CD4-positive, alpha-beta T cell treated with Interleukin-2 at 100 ng/mL for 4 hours (primary cell): ENCODE measurements at places on chromosomes 1 and 21.

DNA sequence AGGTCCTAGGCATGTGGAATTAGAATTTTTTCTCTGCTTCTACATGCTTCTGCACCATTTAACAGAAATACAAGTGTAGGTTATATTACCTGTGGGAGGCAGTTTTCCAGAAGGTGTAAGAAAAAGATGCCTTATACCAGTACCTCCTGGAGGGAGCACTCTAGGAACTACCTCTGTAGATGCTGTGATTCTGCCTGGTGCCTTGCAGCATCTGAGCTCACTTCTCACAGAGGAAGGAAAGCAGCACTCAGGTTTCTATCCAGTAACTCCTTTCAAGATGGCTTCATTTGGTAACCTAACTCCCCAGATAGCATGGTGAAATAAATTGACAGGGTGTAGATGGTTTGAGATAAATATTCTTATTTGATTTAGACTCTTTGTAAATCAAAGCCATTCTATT lies 50.3 kb downstream of the GIPC2 start:
- no peak for DNase-seq

GRCh38 chr1:226649780-226650179 lies 89.3 kb downstream of the ITPKB start:
- peak; percentile 38 for DNase-seq

DNA sequence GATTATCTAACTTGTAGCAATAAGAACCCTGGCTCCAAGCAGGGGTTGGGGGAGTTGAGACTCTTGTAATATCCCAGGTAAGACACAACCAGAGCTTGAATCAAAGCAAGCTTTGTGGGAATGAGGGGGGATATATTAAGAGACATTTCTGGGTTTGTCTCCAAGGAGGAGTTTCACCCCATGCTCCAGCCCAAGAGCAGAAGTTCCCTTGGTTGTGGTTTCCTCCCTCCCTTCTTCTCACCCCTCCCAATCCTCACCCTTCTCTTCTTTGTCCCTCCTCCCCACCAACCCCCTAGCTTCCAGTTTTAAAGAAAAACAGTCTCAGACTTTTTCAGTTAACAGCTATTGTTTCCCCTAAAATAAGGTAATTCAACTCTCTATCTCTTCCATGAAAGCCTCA lies 11.9 kb downstream of the TRAF3IP3 start:
- peak; percentile 12 for DNase-seq

DNA sequence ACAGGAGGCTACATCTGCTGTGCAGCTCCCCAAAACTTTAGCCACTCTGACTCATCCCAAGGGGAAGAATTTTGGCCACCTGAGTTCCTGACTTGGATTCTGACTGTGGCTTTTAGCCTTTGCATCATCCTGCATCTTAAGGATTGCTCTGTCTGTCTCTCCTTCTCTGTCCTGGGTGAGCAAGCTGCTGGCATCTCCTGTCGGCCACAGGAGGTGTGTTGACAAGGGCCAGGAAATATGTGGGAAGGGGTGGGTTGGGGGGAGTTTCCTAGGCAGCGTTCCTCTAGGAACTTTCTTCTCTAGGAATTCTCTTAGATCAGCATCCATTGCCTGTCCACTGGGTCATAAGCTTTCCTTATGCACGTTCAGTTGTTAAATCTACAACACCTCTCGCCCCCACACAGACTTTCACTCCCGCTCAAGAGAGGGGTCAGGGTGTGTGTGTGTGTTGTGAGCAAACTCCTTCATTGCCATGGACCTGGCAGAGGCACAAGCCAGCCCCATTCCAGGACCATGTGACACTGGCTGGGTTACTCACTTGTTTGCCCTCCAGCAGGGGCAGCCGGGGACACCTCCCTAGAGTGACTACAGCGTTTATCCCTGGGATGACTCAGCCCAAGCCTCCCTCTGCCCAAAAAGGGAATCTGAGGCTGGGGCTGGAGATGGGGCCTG lies 145.0 kb upstream of the DUSP10 start:
- no peak for DNase-seq

DNA sequence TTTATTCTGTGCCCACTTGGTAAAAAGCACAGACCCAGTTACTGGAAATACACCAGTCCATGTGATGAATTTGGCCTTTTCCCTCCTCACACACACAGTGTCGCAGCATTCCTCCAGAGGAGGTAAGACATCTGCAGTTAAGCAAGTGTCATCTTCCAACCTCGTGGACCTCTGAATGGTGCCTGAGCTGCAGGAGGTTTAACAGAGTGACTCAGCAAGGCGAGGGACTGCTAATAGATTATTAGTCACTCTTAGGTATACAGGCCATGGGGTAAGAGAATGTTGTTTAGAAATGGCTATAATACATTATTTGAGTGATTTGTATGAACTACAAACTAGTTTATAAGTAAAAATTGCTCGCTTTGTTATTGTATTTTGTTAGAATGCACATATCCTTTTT lies 8.6 kb upstream of the LRRC8B start:
- DNase-seq: no peak

- no peak for DNase-seq
Measured at GRCh38 chr1:188228623-188229022, 1399.9 kb downstream of the PLA2G4A start.

GRCh38 chr1:145846201-145846612 lies 777 bp downstream of the NUDT17 start:
- DNase-seq: peak; percentile 24

- no peak for DNase-seq
Measured at GRCh38 chr1:30732277-30732996, 9.1 kb upstream of the MATN1 start.

DNA sequence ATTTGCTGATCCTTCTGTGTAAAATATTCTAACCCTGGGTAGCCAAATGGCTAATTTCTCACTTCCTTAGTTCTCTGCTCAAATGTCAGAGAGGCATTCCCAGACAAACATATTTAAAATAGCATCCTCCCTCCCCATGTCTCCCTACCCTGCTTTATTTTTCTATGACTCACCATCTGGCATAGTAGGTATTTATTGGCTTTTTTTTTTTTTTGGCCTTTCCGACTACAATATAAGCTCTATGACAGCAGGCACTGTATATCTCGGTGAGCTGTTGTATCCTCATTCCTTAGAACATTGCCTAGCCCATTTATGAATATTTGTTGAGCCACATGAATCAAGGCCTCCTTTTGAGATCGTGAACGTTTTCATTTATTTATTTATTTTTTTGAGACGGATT lies 1.5 kb upstream of the NEK7 start:
- DNase-seq: no peak

GRCh38 chr1:221743416-221744208 lies 1.7 kb upstream of the DUSP10 start:
- peak; percentile 19 for DNase-seq

- no peak for DNase-seq
Measured at GRCh38 chr21:38903690-38904139, 98.0 kb downstream of the ETS2 start.

GRCh38 chr21:31141389-31142000 lies 103.2 kb upstream of the KRTAP19-8 start:
- DNase-seq: no peak

DNA sequence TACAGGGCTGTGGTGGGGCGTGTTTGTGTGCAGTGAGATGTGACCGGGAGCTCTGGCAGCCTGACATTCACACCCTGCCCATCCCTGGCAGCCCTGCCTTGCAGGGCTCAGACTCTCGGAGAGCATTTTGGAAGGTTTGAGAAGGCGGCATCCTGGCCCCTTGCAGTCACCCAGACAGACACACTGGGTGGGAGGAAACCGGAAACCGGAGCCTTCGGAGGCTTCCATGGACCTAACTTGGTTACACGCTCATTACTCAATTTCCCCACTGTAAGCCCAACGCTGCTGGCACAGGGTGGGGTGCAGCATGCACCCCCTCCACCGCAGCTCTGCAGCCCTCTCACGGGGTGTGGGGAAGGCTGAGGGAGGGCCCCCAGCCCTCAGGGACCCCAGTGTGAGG lies 22.2 kb upstream of the RSPO1 start:
- DNase-seq: no peak

- DNase-seq: no peak
Measured at GRCh38 chr1:116491700-116492357, 79.0 kb downstream of the CD58 start.
